ENCODE measurements at places on chromosomes 2 and 18.

GRCh38 chr2:235115521-235115920 is 163.7 kb downstream of the SH3BP4 start:
- DNase-seq, result no peak

- no peak for DNase-seq
These were observed 22.1 kb downstream of the IKZF2 start for GRCh38 chr2:213129311-213129710.

DNA sequence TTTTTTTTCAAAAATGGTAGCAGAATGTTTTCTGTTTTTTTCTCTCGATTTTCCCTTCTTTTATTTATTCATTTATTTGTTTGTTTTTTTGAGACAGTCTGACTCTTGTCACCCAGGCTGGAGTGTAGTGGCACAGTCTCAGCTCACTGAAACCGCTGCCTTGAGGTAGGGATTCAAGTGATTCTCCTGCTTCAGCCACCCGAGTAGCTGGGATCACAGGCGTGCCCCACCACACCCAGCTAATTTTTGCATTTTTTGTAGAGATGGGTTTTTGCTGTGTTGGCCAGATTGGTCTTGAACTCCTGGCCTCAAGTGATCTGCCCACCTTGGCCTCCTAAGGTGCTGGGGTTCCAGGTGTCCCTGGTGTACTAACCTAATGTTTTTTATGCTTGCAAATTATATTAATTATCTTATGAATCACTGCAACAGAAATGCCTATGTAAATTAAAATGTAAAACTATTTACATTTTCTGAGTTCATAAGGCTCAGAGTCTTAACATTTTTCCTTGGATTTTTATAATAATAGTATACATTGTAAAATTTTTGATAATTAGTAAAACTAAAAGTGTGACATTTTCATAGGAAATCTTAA is 19.2 kb downstream of the MTA3 start:
- DNase-seq, result no peak

- no peak for DNase-seq
These were observed 118.8 kb upstream of the MAP2 start for GRCh38 chr2:209305026-209305425.

DNA sequence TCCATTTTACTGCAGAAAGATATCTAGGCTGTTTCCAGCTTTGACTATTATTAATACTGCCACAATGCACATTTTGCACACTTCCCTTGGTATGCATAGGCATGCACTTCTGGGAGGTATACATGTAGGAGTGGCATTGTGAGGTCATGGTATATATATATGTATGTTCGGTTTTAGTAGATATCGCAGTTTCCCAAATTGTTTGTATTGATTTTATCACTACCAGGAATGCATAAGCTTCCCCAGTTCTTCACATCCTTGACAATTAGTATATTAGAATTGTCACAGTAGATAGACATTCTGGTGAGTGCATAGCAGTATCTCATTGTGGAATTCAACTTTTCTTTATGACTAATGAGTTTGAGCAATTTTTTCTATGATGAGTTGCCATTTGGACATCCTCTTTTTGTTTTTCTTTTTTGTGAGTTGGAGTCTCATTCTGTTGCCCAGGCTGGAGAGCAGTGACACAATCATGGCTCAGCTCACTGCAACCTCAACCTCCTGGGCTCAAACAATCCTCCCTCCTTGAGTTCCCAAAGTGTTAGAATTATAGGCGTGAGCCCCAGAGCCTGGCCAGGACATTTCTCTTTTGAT is 4.2 kb upstream of the GRB14 start:
- no peak for DNase-seq

DNA sequence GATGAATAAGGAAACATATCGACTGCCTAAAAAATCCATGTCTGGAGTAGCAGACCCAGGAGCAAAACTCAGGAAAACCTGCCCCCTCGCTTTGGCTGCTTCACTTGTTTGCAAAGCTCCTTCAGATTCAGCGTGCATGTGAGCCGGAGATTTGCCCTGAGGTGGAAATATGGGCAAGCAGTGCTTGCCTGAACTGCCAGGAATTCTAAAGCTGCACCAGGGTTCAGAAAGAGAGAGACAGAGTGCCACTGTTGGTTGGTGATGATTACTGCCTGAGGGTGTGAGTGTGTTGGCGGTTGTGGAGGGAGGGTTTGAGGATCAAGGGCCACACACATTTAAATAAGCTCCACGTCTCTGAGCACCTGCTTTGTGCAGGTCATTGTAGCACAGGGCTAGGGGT is 139.6 kb upstream of the RGPD4 start:
- no peak for DNase-seq

DNA sequence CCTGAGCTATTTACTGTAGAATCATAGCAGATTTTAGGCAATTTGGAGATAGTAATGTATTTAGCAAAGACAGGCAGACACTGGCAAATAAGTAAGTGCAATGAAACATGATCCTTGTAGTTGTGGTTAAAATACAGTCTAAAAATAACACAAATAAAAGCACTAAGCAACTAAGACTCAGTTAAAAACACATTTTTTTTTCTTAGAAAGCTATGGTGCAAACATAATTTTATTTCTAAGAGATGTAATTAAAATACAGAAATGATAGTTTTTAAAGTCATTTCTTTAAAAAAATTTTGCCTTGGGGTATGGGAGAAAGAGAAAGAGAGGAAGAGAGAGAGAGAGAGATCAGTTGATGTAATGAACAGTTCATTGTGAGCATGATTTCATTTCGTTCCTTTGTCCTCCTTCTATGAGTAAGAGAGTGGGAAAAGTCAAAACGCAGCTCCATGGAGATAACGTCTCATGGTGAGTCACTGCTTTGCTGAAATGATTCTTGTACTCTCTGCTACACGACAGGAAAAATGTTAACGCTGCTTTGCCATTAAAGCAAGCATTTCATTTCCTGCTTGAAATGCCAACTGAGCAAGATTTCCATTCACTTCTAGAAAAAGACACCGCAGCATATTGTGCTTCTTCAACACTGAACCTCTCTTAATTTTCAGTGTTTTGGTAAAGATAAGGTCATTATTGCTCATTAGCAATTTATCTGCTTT is 61.3 kb upstream of the PGAP1 start:
- DNase-seq, result peak; percentile 44

GRCh38 chr2:34031097-34031496 is 432.0 kb upstream of the FAM98A start:
- DNase-seq, result no peak

GRCh38 chr2:147008481-147008880 is 836.3 kb upstream of the ACVR2A start:
- no peak for DNase-seq

- DNase-seq, result no peak
These were observed 131.5 kb downstream of the SMAD7 start for GRCh38 chr18:48819276-48819675.

DNA sequence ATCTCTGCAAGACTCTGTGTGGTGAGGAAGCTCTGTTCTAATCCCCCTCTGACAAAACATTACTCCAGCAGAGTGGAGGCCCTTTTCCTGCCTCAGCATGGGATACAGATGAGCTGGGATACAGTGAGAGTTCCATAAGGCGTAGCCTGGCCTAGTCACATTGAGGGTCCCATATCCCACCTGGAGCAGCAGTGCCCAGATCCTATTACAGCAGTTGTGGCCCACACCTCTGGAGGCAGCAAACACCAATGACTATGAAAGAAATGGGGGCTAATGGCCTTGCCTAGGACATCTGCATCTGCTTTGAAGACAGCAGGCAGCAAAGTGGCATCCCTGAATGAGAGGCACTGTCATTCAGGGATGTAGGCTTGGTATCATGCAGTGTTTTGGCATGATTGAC is 534.5 kb downstream of the TDRD15 start:
- no peak for DNase-seq

- DNase-seq, result no peak
These were observed 27.2 kb upstream of the NFE2L2 start for GRCh38 chr2:177291701-177292100.

GRCh38 chr2:111685342-111685741 is 198.7 kb downstream of the ANAPC1 start:
- DNase-seq, result no peak
